Naive thymus-derived CD4-positive, alpha-beta T cell (primary cell): ENCODE measurements at places on chromosomes 13 and 19. TPM values are rescaled to one million over a fixed set of nuclear protein-coding genes. Genes with fewer than 3 reads are reported as not detected.

The APLP1 gene
- 2.4 and 2.6 TPM in 2 replicates for total RNA-seq

The ZNF627 gene
- 15.0 TPM for total RNA-seq

The MATK gene
- total RNA-seq, result 2.0 TPM

The ATP12A gene
- not detected for total RNA-seq

The PIH1D1 gene
- 136 TPM for total RNA-seq

The SIAH3 gene
- 0.34 TPM for total RNA-seq

The LGI4 gene
- 0.22 TPM for total RNA-seq

The ZNF83 gene
- total RNA-seq, result 109 TPM

The KLHL26 gene
- total RNA-seq, result 10.5 and 13.0 TPM in 2 replicates

The ZNF441 gene
- 23.8 TPM for total RNA-seq

The AZU1 gene
- not detected for total RNA-seq

The SIX5 gene
- 1.0 TPM for total RNA-seq

GRCh38 chr19:50835103-50835784 lies 1.9 kb upstream of the KLK15 start:
- DNase-seq, result no peak

DNA sequence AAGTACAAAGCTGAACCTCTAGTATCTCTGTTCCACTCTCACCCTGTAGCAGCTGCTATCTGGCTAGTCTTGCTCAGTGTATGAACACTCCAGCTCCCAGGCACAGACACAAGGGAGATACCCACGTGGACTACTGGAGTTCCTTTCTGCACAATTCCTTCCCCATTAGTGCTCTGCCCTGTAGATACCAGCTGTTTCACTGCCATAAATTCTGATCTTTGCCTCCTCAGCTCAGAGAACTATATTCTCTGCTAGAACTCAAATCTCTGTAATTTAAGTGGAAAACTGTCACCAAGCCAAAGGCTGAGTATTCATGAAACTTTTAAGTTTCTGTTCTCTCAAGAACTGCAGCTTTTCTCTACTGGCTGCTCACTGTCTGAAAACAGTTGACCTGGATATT lies 273.7 kb downstream of the DIAPH3 start:
- DNase-seq, result no peak

- no peak for DNase-seq
Measured at GRCh38 chr13:99331881-99332293, 24.7 kb upstream of the GPR183 start.

GRCh38 chr19:52492201-52492993 lies 35.1 kb upstream of the ZNF808 start:
- no peak for DNase-seq

DNA sequence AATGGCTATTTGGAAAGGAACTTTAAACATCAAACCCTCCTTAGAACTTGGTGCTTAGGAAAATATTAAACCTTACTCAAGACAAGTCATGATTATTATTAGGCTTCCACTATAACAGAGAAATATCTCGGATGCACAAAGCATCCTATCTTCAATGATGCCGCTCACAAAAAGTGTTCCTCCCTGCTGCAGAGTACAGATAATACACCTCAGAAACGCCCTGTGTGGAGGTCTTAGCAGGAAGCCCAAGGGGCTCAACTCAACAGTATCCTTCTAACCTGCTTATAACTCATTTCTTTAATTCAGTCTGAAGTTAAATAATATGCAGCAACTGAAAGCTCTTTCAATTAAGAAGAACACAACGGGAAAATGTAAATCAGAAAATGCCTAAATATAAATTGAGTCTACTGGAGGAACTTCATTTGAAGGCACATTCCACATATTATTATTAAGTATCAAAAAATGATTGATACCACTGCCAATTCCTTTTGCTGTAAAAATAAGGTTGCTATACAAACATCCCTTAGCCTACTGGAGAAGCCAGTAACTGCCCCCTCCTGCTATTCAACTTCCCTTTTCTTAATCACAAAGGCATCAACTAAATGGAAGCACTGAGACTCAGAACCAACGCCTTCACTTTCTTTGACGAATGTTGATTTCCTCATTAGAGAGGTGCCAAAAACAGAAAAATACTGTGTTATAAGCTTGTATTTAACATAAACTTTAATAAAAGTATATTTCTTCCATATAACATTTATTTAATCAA lies 12.0 kb downstream of the ELF1 start:
- DNase-seq, result no peak

GRCh38 chr13:75776550-75776949 lies 140.4 kb downstream of the LMO7 start:
- DNase-seq, result no peak

DNA sequence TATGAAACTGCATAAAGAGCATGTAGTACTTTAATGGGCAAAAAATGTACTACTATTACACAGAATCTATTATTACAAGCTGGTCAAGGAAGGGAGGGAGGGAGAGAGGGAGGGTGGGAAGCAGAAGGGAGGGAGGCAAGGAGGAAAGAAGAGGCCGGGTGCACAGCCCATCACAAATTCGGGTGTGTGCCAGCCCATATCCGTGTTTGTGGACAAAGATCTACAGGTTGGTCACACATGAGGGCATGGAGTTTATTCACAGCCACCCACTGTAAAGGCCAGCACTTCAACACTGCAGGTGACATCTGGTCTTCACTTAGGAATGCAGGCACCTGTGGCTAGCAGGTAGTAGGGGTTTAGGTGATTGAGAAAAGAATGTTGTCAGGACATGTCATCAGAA lies 352.5 kb upstream of the NBEA start:
- no peak for DNase-seq

DNA sequence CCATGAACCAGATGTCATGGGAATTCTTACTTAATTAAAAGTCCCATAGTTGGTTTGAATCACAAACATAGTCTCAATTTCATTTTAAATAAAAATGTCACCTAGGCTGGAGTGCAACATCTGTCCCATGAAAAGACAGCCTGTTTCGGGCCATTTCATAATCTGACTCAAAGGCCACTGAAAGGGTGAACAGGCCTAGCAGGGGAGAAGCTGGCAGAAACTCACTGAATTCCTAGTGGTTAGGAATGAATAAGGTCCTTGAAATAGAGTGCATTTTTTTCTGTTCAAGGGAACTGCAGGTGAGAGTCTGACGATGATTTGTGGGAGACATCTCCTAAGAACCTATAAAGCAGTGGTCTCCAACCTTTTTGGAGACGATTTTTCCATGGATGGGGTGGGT lies 44.0 kb upstream of the PCCA start:
- DNase-seq, result no peak

DNA sequence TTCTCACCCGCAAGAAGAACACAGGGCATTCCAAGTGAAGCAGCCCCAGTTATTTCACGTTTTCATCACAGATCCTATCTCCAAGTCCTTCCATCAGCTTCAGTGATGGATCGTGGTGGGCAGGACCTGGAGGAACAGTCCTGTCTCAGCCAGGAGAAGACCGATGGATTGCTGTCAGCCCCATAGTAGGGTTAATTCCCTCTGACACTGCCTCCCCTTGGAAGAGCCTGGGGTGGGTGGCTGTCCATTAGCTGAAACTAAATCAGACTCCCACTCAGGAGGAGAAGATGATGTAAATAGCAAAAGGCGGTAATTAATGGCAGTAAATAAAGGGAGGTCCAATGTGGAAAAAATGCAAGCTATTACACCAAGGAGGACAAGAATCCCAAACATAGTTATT lies 131.0 kb downstream of the TNFRSF19 start:
- no peak for DNase-seq

DNA sequence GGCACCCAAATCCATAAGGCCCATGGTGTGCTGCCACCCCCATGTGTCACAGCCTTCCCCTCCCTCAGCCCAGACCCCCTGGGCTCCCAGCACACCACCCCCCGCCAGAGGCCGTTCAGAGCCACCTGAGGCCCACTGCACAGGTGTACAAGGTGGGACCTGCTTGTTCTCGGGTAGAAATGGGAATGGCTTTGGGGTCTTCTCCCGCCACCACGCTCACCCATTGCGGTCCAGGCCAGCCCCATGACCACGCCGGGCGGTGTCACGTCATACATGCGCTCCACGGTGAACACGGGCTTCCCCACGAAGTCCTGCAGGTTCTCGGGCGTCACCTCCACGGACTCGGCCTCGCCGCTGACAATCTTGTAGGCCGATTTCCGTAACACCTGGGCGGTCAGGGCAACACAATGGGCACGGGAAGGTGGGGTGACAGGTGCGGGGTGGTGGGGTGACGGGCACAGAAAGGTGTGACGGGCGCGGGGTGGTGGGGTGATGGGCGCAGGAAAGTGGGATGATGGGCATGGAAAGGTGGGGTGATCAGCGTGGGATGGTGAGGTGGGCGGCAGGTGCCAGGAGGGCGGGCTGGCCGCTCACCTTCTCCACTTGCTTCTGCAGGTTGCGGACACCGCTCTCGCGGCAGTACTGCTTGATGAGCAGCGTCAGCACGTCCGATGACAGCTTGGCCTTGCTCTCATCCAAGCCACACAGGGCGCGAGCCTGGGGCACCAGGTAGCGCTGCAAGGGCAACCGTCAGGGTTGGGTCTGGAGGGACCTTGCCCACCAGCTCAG lies 4.3 kb downstream of the RPL36 start:
- DNase-seq, result no peak

GRCh38 chr13:99008577-99008976 lies 30.7 kb upstream of the DOCK9 start:
- DNase-seq, result no peak

- no peak for DNase-seq
Measured at GRCh38 chr19:12411893-12412292, 10.8 kb upstream of the ZNF799 start.

- no peak for DNase-seq
Measured at GRCh38 chr19:57978586-57979289, 4.4 kb upstream of the C19orf18 start.

- DNase-seq, result no peak
Measured at GRCh38 chr19:6677883-6678689, 8.1 kb upstream of the TNFSF14 start.

- no peak for DNase-seq
Measured at GRCh38 chr13:107450431-107450830, 764.9 kb downstream of the LIG4 start.

GRCh38 chr13:44930963-44931623 lies 58.2 kb downstream of the NUFIP1 start:
- no peak for DNase-seq

DNA sequence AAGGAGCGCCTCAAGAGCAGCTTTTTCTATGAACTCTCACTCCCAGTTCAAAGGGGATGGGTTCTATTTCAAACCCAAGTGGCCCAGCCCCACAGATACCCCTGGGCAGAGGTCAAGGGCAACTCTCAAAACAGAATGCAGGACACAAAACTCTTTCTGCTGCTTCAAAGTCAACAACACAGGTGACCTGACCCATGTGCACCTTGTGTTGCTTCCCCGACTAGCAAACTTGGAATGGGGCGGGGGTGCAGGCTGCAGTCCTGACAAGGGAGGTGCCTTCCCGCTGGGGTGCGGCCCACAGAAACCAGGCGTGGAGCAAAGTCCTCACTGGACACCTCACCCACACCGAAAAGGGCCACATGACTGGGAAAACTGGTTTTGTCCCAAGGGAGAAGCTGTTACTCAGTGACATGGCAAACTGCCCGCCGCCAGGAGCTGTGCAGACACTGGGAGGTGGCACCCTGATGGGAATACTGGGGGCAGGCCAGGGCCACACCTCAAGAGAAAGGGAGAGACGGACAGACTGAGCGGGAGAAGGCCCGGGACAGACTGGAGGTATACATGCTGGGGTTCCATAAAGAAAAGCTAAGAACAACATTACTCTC lies 17.4 kb downstream of the ZC3H4 start:
- DNase-seq, result no peak

GRCh38 chr13:79307866-79308298 lies 98.2 kb downstream of the RBM26 start:
- no peak for DNase-seq

DNA sequence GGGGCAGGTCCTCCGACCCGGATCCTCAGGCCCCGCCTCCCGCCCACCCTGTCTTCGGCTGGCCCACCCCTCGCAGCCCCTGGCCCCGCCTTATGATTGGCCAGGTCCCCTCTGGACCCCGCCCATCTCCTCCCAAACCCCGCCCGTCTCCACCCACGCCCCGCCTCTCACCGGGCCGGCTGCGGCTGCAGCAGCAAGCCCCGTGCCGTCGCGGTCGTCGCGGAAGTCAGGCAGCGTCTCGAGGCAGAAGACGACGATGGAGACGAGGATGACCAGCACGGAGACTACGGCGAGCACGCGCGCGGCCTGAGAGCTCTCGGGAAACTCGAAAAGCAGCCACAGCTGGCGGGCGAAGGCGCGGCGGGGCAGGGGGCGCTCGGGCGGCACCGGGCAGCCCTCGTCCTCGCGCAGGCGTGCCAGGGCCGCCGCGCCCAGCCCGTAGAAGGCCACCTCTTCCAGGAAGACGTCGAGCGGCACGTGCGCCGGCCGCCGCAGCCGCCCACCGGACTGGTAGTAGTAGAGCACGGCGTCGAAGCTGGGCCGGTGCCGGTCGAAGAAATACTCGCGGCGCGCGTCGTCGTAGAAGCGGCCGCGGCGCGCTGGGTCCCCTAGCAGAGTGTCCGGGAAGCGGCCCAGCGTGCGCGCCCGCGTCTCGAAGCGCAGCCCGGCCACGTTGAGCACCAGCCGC lies 495 bp downstream of the KCNA7 start:
- no peak for DNase-seq

DNA sequence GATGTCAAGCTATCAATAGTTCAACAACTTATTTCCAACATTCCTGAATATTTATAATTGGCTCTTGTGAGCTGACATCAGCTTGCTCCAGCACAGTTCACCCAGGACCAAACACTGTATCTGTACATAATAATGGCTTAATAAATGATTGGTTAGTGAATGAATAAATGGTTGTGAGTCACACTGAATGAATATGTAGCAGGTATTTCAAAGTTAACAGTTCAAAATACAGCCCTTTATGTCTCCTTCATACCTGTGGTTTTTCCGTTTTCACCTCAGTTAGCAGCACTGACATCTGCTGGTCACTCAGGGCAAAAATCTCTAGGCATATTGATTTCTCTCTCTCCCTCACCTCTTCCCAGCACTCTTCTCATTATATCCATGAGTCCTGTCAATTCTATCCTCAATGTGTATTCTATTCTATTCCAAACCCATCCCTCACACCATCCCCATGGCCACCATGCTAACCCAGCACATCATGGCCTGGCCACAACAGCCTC lies 76.3 kb downstream of the PEG3 start:
- DNase-seq, result no peak

GRCh38 chr13:45950386-45951000 lies 98.9 kb upstream of the SIAH3 start:
- no peak for DNase-seq

DNA sequence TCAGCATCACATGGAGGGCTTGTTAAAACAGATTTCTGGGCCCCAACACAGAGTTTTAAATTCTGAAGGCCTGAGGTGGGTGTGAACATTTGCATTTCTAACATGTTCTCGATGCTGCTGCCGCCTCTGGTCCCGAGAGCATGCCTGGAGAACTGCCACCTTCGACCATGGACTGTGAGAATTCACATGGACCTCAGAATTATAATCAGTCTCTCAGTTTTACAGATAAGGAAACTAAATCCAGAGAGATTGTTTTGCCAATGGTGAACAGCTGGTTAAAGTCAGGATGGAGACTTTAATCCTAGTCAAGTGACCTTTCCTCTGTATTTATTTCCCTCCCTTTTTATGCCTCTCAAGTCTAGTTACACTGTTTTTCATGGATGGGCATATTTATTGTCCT lies 14.7 kb downstream of the ALOX5AP start:
- DNase-seq, result no peak
